CD4-positive, alpha-beta T cell (primary cell): ENCODE measurements at places on chromosomes 7 and 10.

GRCh38 chr7:144391823-144392255, 11.7 kb downstream of the NOBOX start:
- DNase-seq: no peak

- DNase-seq: no peak
Measured at GRCh38 chr10:84159076-84159685, 14.4 kb upstream of the GPR15LG start.

- no peak for DNase-seq
Measured at GRCh38 chr10:49143249-49143648, 9.4 kb upstream of the FAM170B start.

DNA sequence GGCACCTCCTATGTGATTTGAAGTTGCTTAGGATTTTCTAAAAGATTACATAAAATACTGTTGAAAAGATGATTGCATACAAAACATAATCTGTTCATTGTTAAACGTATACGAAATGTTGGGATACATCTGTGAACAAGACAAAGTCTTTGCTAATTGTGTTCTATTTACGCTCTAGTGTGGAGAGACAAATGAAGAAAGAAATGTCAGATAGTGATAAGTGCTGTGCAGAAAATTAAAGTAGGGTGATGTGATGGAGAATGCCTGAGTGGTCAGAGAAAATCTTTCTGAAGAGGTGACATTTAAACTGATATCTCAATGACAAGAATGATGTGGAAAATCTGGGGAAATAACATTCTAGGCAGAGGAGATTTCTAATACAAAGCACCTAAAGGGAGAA, 13.4 kb upstream of the ZRANB1 start:
- no peak for DNase-seq

- DNase-seq: no peak
Measured at GRCh38 chr10:116278846-116279245, 5.8 kb upstream of the GFRA1 start.

GRCh38 chr7:32921896-32922295, 30.3 kb upstream of the KBTBD2 start:
- DNase-seq: no peak

DNA sequence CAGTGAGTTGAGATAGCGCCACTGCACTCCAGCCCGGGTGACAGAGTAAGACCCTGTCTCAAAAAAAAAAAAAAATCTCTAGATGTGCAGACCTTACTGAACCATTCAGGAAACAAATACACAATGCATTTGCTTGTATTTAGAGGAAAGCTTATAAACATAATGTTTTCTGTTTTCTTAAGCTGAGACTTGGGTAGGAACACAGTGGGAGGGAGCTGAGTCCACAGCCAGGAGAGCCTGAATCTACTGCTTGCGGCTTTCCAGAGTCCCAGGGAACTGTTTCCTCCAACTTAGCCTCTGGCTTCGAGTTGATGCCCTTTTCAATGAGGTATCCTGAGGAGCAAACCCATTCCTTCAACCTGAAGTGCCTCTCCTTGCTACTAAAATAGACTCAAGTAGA, 83.0 kb upstream of the PITRM1 start:
- no peak for DNase-seq

DNA sequence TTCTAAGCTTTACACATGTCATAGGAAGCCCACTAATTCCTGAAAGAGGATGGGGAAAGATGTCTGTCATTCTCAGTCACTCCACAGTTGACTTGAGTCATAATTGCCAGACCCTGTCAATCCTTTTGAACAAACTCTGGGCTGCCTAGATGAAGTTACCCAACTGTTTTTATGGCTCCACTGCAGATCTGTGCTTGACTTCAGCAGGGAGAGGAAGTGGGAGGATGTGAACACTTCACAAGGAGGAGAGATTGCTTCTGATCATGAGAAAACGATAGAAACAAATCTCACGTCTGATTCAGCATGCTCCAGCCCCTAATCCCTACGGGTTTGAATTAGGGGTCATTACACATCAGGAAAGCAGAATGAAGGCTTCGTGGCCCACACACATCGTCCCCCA, 596.6 kb upstream of the CELF2 start:
- no peak for DNase-seq
